Hypothalamus (tissue), 51 donors: ENCODE measurements at places on chromosomes 5 and 9.

DNA sequence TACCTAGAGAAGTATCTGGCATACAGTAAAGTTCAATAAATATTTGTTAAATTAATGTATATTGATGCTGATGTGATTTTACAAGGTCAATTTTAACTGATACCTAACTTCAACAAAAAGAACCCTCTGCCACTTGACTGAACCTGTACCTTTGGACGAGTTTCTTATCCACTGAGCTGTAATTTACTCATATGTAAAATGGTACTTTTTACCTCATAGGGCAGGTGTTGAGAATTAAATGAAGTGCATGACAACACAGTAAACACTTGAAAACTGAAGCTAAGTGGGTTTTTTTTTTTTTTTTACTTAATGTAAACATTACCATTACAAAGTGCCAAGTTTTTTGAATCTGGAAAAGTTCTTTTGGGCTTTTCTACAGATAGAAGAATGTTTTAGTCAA, 15.4 kb downstream of the NIPSNAP3B start:
- no peak for DNase-seq

GRCh38 chr9:108142504-108143201, 653.1 kb upstream of the KLF4 start:
- peak; percentile 47 for DNase-seq

DNA sequence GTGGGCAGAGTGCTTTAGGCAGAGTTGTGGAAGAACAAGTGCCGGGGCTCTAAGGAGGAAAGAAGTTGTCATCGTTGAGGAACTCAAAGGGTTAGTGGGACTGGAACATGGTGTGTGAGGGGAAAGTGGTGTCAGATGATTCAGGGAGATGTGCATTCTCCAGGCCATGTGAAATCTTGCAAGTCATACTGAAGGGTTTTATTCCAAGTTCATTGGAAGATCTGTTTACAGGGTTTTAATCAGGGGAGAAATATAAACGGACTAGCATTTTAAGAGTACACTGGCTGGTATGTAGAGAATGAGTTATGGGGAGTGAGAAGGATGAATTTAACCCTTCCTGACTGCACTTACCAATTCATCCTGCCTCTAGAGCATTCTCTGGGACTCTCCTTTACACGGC, 49.3 kb downstream of the NR2F1 start:
- DNase-seq, result no peak

DNA sequence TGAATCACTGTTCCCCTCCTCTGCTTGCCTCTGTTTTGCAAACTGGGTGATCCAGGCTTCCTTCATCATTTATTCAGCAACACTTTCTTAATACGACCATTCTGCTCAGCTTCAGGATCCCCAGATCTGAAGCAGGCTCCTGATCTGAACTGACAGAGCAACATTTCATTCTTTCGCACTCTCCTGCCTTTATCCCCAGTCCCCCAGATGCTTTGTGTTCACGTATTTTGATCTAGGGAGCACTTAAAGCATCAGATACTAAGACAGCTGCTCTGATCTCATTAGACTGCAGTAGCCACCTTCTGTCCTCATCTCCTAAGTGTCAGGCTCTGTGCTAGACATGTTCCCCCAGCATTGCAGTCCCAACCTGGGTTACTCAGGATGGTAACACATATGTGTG, 158.0 kb downstream of the TRIO start:
- no peak for DNase-seq

DNA sequence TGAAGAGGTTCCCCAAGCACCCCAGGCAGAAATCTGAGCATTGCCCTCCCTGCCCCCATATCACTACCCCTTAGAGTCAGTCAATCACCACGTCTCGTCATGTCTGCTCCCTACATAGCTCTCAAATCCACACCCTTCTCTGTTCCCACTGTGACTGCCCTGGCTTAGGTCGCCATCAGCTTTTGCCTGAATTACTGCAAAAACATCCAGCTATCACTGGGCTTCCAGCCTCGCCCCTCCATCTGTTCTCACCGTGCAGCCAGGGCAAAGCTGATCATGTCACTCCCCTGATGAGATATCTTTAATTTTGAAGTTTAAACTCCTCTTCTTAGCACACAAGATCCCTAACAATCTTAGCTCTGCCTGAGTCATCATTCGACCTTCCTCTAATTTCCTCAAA, 89.6 kb upstream of the TBC1D2 start:
- no peak for DNase-seq

DNA sequence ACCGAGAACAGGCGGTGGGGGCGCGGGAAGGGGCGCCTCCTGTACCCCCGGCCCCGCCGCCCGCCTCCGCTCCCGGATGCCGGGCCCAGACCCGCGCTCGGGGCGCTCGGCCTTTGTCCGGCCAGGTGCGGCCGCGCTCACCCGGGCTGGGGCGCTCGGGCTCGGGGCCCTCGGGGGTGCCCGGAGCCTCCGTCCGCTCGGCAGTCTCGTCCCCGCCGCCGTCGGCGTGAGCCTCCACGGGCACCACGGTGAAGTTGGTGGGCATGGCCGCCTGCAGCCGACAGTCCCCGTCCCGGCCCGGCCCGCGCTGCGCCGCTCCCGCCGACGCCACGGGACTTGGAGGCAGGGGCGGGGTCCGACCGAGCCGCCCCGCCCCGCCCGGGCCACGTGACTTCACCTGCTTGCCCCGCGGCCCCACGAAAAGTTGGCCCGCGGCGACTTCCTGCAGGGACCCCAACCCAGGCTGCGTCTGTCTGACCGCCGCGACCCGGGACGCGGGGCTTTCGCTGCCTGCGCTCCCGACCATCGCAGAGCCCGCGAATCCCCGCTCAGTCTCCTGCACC, at the start of gene SLC12A7:
Gene SLC12A7 (minus strand): TSS at position 337 of the 563 bp plus-strand sequence. CDS start 72 bp downstream, at position 265.
- no peak for DNase-seq

DNA sequence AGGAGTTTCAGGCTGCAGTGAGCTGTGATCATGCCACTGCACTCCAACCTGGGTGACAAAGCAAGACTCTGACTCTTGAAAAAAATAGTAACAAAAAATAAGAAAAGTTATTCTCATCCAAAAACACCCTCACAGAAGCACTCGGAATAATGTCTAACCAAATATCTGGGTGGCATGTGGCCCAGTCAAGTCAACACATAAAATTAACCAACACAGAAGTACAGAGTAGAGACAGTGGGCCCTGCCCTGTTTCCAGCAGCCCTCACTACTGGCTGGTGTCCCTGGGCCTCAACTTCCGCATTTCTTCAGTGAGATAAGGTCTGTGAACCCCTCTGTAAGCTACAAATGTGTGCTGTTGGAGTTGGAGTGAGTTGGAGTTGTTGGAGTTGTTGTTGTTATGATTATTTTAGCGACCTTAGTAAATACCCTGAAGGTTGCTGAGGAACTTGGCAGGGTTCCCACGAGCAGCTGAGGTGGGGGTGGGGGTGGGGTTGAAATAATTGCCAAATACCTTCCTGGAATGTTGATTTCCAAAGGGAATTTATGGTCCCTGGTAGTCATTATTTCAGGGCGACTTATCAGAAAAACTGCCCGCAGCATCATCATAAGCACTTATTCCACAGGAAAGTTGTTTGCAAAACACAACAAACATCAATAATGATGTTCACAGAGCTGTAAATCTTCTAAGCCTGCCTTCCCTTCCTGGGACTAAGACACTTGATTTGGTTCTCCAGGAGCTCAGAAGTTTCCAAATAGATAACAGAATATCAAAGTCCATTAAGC, 30.2 kb downstream of the C5orf15 start:
- DNase-seq, result no peak

DNA sequence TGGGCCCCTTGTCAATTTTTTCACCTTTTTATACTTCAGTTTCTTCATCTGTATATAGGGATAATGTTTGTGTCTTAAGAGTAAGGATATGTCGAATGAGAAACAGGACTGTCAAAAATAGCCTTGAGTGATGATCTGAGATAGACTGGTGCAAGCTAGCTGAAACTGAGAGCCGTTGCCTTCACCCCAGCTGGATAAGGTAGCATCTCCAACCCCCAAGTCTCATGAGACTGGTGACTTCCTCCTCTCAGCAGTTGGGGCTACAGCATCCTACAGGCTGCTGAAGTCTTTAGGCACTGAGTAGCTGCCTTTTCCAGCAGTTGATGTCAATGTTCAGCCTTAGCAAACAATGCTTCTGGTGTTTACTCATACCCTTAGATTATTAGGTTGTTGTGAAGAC, 330.2 kb downstream of the OSTF1 start:
- DNase-seq, result no peak

DNA sequence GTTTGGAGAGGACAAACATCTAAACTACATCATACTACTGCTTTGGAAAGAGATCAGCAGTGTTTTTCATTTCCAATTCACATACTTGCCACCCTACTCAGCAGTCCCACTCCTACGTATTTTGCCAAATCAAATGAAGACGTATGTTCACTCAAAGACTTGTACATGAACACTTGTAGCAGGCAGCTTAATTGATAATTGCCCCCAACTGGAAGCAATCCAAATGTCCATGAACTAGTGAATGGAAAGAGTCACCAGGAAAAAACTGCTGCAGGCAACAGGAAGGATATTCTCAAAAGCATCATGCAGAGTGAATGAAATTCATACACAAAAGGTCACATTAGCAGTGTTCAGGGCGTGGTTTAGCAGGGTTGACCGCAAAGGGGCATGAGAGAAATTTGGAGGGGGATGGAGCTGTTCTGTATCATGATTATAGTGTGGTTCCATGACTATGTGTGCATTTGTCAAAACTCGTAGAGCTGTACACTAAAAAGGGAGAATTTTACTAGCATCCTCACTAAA, 38.8 kb downstream of the PAEP start:
- no peak for DNase-seq

- no peak for DNase-seq
Measured at GRCh38 chr9:122134822-122135528, 24.6 kb downstream of the NDUFA8 start.

GRCh38 chr5:33306758-33307157, 134.0 kb upstream of the TARS1 start:
- DNase-seq, result no peak

DNA sequence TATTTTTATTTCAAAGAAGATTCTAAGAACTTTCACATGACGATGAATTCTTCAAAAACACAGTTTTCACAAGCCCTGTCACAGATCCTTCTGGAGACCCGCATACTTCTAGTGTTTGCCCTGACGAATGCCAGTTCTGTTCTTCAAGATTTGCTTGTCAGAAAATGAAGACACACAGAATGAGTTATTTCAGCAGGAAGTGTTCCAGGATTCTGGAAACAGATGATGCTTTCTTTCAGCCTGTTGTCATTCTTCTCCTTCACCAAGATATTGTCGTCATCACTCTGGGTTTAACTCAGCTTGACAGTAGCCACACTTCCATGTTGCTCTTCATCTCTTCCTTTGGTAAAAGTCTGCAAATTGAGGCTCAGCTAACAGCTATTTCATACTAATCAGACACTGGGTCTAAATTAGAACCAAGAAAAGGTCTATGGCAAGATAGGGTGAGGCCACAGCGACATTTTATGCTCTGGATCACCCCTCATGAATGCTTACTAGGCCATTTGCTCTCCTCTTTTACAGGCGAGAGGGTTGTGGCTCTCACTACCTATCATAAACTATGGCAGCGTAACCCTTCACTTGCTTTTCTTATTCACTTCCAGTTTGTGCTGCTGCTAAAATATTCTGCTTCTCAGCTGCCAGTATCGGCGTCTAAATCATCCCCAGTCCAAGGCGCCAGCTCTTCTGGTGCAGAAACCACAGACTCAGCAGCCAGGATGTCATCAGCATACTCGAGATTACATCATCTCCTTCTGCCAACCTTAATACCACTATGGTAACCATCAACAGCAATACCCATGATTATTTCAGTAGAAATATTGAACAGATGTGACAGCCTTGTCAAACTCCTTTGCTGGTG, 159.6 kb upstream of the TBCA start:
- no peak for DNase-seq

DNA sequence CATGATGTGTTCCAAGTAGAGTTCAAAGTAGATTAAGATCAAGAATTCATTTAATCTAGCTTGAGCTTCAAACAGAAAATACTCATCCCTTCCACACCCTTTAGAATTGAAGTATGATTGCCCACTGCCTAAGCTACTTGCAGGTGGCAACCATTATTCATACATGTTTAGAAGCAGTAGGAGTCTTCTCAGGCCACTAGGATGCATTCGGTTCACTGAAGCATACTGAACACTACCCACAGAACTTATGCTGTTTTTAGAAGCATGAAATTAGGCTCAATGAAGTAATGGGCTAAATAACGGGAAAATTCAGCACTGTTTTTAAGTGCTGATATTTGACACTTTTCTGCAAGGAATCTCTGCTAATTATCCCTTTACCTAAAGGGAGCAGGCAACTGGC, 263.4 kb downstream of the DEPDC1B start:
- no peak for DNase-seq

DNA sequence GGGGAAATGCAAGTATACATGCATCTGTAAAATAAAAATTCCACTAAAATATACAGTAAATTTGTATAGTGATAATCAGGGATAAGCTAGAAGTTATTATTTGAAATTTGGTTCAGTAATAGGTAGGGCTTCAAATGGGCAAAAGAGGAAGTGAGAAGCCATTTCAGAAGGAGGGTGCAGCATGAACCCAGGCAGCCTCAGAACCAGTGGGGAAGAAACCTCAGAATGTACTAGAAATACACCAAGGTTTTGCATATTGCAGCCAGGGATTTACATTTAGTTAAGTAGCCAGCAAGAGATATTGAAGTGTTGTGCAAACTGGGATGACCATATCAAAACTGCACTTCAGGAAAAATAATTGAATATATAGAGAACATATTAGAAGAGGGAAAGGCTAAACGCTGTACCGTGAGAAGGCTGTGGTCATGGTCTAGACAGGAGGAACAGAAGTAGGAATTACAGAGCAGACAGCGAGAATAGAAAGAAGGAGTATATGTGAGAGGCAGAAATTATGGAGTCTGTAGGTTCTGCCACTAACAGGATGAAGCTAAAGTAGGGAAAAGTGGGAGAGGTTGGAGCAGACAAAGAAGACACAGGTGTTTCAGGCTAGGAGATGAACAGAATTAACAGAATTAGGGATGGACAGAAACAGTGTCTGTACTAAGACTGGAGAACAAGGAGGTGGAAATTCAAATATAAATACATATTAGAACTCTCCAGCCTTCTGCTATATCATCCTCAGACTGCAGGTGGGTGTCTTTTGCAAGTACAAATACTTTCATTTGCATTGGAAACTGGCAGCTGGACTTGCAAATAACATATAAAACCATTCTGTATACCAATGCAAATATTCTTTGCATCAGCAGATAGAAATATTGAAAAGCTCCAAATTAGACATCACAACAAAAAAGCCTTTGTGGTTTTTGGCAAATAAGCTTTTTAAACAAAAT, 335.6 kb downstream of the ZNF608 start:
- no peak for DNase-seq

DNA sequence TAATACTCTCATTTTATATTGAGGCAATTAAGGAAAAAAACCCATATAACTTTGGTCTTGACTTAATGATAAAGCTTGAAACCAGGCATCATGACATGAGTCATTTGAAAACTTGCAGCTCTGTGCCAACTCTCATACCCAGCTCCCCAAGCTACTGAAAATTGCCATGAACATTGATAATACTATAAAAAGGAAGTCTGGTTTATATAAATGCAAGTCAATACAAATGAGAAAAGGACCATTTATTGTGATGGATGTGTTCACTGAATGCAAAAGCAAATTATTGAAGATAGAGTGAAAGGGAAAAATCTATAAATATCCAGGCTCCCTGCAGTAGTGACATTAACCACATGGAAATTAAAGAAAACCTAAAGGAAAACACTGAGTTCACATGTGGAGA, 116.3 kb downstream of the DEPDC1B start:
- DNase-seq, result no peak

- DNase-seq, result no peak
Measured at GRCh38 chr9:72864327-72864726, 88.5 kb downstream of the ALDH1A1 start.
